ENCODE measurements at places on chromosomes 2 and 18. TPM values are rescaled to one million over a fixed set of nuclear protein-coding genes. Genes with fewer than 3 reads are reported as not detected.

GRCh38 chr2:54624591-54625071, 98.8 kb upstream of the EML6 start:
- H3K4me1 ChIP-seq, result no peaks in the 10 kb centered on the region
- no peak overlapping the region for H3K4me3 ChIP-seq
- H3K27ac ChIP-seq, result peak overlapping the region; percentile 74

- no peak for DNase-seq
- H3K27ac ChIP-seq, result no peak overlapping the region
- no peak overlapping the region for H3K4me3 ChIP-seq
- no peaks in the 10 kb centered on the region for H3K27me3 ChIP-seq
Observed at GRCh38 chr2:38013158-38013752, 62.7 kb downstream of the CYP1B1 start.

DNA sequence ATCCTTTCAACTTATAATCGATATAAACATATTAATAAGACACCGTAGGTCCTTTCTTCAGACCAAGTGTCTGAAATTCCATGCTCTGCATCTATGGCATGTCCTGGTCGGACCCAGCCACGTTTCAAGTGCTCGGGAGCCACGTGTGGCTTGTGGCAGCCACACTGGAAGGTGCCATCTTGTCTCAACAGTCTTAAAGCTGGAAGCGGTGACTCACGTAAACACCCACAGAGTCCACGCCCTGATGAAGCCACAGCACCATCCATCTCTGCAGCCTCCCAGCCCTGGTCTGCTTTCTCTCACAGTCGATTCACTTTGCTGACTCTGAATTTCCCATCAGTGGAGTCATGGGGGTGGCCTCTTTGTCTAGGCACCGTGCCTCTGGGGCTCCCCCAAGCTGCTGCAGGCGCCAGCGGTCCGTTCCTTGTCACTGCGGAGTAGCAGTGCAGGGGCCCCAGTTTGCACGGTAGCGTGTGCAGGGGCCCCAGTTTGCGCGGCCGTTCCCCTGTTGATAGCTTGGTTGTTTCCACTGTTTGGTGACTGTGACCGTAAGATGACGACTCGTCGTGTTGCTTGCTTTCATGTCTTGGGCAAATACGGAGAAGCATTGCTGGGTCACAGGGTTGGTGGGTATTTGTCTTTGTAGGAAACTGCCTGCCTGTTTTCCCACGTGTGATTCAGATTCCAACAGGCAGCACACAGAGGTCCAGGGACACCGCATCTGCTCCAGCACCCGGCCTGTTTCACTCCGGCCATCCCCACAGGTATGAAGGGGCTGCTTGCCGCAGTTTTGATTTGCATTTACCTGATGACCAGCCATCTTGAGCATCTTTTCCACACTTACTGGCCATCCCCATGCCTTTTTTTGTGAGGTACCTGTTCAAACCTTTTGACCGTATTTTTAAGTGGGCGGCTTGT, 240.3 kb downstream of the HDAC4 start:
- no peaks in the 10 kb centered on the region for H3K36me3 ChIP-seq
- no peak overlapping the region for H3K4me3 ChIP-seq
- no peak overlapping the region for H3K27ac ChIP-seq
- DNase-seq, result peak; percentile 35

DNA sequence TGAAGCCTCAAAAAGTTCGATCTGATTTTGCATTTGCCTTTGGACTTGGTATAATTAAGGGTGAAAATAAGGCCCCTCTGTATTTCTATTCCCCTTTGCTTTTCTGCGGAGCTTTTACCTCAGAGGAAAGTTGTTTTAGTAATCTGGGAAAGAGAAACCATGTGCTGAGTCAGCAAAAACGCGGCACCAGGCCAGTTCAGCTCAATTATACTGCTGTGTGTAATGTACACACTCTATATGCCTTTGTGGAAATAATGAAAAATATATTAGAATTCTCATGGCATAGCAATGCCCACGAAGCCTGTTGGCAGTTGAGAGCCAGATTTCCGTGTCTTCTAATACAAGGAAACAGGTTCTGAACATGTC, 161.9 kb upstream of the SIX2 start:
- H3K4me1 ChIP-seq, result no peaks in the 10 kb centered on the region
- no peak for DNase-seq
- H3K36me3 ChIP-seq, result no peaks in the 10 kb centered on the region
- H3K4me3 ChIP-seq, result no peak overlapping the region

DNA sequence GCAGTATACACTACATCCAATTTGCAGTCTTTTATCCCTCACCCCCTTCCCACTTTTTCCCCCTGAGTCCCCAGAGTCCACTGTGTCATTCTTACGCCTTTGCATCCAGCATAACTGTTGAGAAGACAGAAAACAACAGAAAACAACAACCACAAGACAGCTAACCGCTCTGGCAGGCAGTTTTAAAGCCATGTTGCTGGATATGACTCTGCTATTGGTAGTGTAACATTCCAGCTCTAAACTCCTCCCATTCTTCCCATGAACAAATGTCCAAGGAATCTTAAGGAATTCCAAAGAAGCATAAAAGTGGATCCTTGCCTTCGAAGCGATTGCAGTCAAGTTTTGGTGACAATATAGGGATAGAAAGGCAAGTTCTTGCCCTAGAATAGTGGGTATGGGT, 599.1 kb downstream of the NYAP2 start:
- H3K27ac ChIP-seq, result no peak overlapping the region
- H3K27me3 ChIP-seq, result no peaks in the 10 kb centered on the region
- no peaks in the 10 kb centered on the region for H3K4me1 ChIP-seq
- no peak overlapping the region for H3K4me3 ChIP-seq

- H3K27me3 ChIP-seq, result no peaks in the 10 kb centered on the region
- no peak for DNase-seq
- H3K36me3 ChIP-seq, result no peaks in the 10 kb centered on the region
- H3K4me3 ChIP-seq, result no peak overlapping the region
Observed at GRCh38 chr2:5409898-5410381, 282.2 kb upstream of the SOX11 start.

DNA sequence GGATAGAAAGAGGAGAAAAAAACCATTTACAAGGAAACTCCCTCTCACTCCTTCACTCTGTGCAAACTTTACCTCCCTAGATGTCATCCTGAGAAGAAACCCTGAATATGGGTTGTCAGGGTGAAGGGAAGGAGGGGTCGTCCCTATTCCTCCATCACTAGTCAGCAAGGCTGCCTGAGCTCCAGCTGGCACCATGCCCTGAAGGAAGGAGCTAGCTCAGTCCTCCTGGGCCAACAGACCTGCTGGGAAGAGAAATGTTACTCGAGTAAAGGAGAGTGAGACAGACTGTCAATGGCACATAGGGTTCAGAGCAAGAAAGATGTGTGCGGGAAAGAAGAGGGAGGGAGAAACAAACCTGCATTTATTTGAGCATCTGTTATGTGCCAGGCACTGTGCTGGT, 18.3 kb upstream of the EPAS1 start:
- no peaks in the 10 kb centered on the region for H3K27me3 ChIP-seq
- H3K27ac ChIP-seq, result no peak overlapping the region
- H3K4me1 ChIP-seq, result no peaks in the 10 kb centered on the region

DNA sequence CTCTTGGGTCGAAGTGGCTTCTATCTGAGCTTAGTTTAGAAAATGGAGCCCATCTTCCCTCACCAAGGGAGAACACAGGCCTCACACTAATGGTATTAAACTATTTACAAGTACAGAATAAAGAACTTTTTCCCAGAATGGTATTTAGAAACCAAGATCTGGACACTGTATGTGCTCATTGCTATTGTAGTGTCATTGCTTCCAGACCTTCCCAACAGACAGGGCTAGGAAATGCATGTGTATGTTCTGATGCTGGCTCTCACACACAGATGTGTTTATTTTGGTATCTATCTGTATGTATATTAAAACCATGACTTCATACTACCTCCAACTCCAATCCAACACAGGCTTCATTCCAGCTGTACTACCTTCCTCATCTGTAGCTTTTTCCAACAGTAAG, 8.0 kb downstream of the COX5B start:
- H3K4me3 ChIP-seq, result no peak overlapping the region
- H3K27ac ChIP-seq, result no peak overlapping the region
- peaks cover 2% of the 10 kb centered on the region for H3K36me3 ChIP-seq
- no peaks in the 10 kb centered on the region for H3K27me3 ChIP-seq

DNA sequence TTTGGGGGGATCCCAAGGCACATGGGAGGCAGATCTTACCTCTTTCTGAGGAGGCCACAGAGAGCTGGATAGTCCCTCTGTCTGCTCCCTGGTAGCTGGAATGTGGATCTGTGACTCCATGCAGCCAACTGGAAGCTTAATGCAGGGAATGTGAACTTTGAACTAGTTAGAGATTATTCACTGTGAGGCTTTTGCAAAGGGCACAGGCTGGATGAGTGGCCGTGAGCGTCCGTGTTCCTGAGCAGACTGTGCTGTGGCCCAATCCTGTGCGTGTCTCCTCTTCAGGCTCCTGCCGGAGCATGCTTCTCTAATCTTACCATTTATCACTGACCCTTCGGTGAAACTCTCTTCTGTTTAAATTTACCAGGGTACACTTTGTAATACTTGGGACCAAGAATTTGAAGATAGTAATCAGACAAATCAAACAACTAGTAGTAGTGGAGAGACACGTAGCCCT, 187.6 kb downstream of the PTPRM start:
- H3K27ac ChIP-seq, result peak overlapping the region; percentile 61
- no peak overlapping the region for H3K4me3 ChIP-seq
- H3K4me1 ChIP-seq, result peaks cover 18% of the 10 kb centered on the region
- H3K36me3 ChIP-seq, result no peaks in the 10 kb centered on the region
- no peaks in the 10 kb centered on the region for H3K27me3 ChIP-seq

DNA sequence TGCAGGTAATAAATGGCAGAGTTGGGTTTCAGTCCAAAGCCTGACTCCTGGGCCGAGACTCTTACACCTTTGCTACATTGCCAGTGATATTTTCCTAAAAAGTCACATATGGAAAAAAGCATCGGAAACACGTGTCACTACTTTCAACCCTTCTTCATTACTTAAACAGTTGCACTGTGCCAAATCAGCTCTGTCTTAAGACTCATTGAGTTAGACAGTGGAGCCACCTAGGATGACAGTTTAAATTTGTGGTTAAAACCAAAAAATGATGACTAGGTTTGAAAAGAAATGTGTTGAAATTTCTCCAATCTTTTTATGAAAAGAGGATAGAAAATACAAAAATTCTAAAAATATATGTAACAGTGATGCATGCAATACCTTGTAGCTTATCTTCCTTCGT, 97.5 kb downstream of the TMEM247 start:
- H3K27me3 ChIP-seq, result no peaks in the 10 kb centered on the region
- H3K4me3 ChIP-seq, result no peak overlapping the region
- H3K27ac ChIP-seq, result no peak overlapping the region
- no peaks in the 10 kb centered on the region for H3K36me3 ChIP-seq
- DNase-seq, result no peak
- no peaks in the 10 kb centered on the region for H3K4me1 ChIP-seq

DNA sequence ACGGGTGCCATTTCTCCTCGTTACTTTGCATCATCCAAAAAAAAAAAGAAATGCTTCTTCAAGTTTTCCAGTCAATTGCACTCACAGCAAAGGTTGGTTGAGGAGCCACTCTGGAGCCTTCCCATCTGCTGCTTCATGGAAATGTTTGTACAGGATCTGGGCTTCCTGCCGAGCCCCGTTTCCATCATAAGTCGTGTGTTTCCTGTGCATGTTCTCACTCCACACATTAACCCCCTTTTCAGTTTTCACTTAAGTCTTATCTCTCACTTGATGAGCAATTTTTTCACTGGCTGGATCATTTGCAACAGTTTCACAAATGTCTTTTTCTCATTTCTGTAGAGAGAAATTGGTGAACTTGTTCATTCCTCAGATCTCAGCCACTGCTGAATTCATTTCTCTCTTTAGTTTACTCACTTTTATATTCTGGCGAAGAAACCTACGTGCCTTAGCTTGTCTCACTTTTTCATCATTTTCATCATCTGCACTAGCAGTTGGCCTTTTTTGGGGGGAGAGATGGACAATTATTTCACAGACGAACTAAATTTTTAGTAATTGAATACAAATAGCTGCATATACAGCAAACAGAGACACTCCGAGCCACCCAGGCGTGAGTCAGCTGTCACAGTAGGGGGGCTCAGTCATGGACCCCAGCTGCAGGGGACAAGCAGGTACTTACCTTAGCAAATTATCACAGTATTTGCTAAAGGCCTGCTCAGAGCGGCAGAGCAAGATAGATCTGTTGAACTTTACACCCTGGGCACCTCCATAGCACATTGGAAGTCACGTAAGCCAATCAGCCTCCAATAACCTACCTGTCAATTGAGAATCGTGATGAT, 750.8 kb upstream of the ID2 start:
- no peak overlapping the region for H3K27ac ChIP-seq
- H3K27me3 ChIP-seq, result no peaks in the 10 kb centered on the region
- no peaks in the 10 kb centered on the region for H3K4me1 ChIP-seq
- H3K4me3 ChIP-seq, result no peak overlapping the region
- no peaks in the 10 kb centered on the region for H3K36me3 ChIP-seq
- no peak for DNase-seq

DNA sequence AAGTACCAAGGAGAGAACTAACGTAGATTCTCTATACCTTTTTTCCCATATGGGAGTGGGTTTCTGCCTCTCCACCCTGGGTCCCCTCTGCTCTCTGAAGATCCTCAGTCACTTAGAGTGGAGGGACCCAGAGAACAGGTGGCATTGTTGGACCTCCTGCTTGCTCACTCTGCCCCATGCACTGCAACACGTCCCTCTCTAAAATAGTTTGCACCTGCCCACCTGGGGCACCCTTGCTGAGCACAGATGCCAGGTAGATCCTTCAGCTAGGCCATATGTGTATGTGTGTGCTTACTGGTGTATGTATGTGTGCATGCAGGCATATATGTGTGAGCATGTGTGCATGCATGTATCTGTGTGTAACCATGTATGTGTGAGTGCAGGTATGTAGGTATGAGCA, 2.2 kb downstream of the IL36RN start:
- H3K27ac ChIP-seq, result no peak overlapping the region
- no peaks in the 10 kb centered on the region for H3K4me1 ChIP-seq
- no peak for DNase-seq
- H3K27me3 ChIP-seq, result no peaks in the 10 kb centered on the region
- no peak overlapping the region for H3K4me3 ChIP-seq
- H3K36me3 ChIP-seq, result no peaks in the 10 kb centered on the region

- no peaks in the 10 kb centered on the region for H3K36me3 ChIP-seq
- H3K4me3 ChIP-seq, result no peak overlapping the region
- DNase-seq, result no peak
Observed at GRCh38 chr2:110853516-110853915, 121.1 kb downstream of the ACOXL start.

- H3K4me3 ChIP-seq, result no peak overlapping the region
- H3K4me1 ChIP-seq, result no peaks in the 10 kb centered on the region
- no peaks in the 10 kb centered on the region for H3K36me3 ChIP-seq
- DNase-seq, result no peak
Observed at GRCh38 chr2:128421286-128421685, 102.6 kb upstream of the HS6ST1 start.

The SPAG16 gene
- 8.0 TPM for total RNA-seq

The ASXL3 gene
- 4.0 TPM for total RNA-seq

The CD8B2 gene
- total RNA-seq, result not detected

The HTR2B gene
- total RNA-seq, result 0.53 TPM

The CD28 gene
- 0.86 TPM for total RNA-seq

The TBC1D8 gene
- 22.4 TPM for total RNA-seq

The SH3BP4 gene
- total RNA-seq, result 29.9 TPM

The FOXI3 gene
- total RNA-seq, result not detected

The STON1 gene
- total RNA-seq, result 1.6 TPM

The SCN2A gene
- total RNA-seq, result 0.27 TPM

Data from right lobe of liver (tissue), 6 donors.